Stimulated activated CD4-positive, alpha-beta T cell treated with anti-CD3 and anti-CD28 coated beads, Interleukin-15, amount 100 ng/mL, for 1 hour (primary cell): ENCODE measurements at places on chromosomes 3 and 15.

DNA sequence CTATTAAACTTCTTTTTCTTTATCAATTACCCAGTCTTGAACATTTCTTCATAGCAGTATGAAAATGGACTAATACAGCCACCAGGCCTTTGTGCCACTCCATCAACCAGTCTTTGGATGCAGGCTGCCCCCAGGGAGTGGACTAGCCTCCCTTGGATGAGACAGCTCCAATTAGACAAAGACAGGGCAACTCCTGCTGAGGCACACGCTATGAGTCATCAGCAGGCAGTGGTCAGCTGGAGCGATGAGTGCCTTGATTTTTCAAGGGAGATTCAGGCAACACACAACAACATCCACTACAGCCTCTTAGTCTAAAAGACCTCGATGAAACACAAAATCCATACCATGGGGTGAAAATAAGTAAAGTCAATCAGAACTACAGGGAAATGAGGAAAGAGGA is 160.1 kb downstream of the ARRDC4 start:
- no peak for DNase-seq

GRCh38 chr15:77862651-77863104 is 214.8 kb downstream of the TBC1D2B start:
- DNase-seq, result no peak

- DNase-seq, result no peak
These were observed 1.3 kb downstream of the SMC4 start for GRCh38 chr3:160400702-160401150.

- DNase-seq, result no peak
These were observed 211.8 kb downstream of the TBC1D2B start for GRCh38 chr15:77865701-77866100.

- no peak for DNase-seq
These were observed 35.8 kb downstream of the MGLL start for GRCh38 chr3:127786353-127787070.

DNA sequence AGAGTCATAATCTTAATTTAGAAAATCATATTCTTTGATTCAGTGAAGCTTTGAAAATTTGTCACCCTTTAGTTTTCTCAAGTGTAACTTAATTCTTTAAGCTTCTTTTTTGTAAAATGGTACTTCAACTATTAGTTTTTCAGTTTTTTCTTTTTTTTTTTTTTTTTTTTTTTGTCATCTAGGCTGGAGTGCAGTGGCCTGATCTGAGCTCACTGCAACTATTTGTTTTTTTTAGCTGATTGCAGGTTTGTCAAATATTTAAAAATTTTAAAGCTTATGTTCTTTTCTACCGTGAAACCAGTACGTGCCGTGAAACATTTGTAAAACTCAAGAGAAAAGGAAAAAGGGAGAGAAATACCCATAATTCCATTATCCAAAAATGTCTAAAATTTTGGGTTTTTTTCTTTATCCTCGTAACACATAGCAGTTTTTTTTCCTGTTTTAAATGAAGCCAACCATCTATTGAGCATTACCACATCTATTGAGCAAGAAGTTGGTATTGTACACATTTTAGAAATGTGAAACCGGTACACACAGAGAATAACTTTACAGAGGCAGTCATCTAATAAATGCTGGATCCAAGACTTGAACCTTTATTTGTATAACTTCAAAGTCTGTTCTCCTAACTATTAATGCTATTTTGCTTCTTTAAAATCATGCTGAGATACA is 25.7 kb downstream of the ECT2 start:
- DNase-seq, result no peak

- no peak for DNase-seq
These were observed 438.8 kb upstream of the THRB start for GRCh38 chr3:24933401-24933800.

GRCh38 chr3:195255571-195256501 is 15.1 kb downstream of the XXYLT1 start:
- DNase-seq, result no peak
